ENCODE measurements at places on chromosomes 16 and 17. TPM values are rescaled to one million over a fixed set of nuclear protein-coding genes. Genes with fewer than 3 reads are reported as not detected.

- no peak for DNase-seq
Measured at GRCh38 chr16:87757841-87758426, 7.9 kb downstream of the KLHDC4 start.

GRCh38 chr16:22292320-22292719 lies 4.9 kb upstream of the POLR3E start:
- DNase-seq = no peak

The WNK4 gene
- total RNA-seq = not detected

The CEP131 gene
- total RNA-seq = 8.9 TPM

Data from Right ventricle myocardium inferior (tissue), 1 donor.